ENCODE measurements at places on chromosomes 3 and 15. TPM values are rescaled to one million over a fixed set of nuclear protein-coding genes. Genes with fewer than 3 reads are reported as not detected.

Gene GUCA1C
- total RNA-seq, result not detected

Gene FBXW12
- total RNA-seq, result not detected

Gene SERINC4
- total RNA-seq, result not detected

Gene ADAMTS7
- total RNA-seq, result 7.2 TPM

Gene ACAN
- 0.88 TPM for total RNA-seq
